ENCODE measurements at places on chromosomes 2 and 18. TPM values are rescaled to one million over a fixed set of nuclear protein-coding genes. Genes with fewer than 3 reads are reported as not detected.
A peak's percentile ranks its signal among the peaks of the same experiment; 100 is the strongest.

Gene SH3RF3
- total RNA-seq: 0.29 TPM

Gene CD8B2
- total RNA-seq: not detected

Gene EPB41L3
- total RNA-seq: not detected

Gene CD226
- 0.85 TPM for total RNA-seq

Gene HOXD8
- total RNA-seq: not detected

Gene ANKRD30B
- not detected for total RNA-seq

Gene MAP3K19
- not detected for total RNA-seq

DNA sequence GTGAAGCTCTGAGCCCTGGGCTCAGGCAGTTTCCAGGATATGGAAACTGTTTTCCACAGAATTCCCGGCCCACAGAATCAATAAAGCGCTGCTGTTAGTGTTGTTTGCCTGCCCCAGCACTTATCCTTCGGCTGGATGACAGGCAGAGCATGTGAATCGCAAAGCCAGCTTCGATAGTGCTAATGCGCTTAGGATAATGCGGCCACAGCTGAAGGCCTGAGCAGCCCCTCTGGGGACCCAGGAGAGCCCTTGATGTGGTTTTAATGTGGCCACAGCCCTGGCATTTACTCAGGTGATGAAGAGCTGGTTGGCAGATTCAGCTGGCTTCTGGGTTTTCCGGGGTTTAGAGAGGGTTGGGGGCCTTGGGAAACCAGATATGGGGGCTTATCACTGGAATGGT lies 23.7 kb downstream of the PCARE start:
- DNase-seq: no peak

- no peak for DNase-seq
Observed at GRCh38 chr2:71951083-71951468, 196.6 kb downstream of the CYP26B1 start.

DNA sequence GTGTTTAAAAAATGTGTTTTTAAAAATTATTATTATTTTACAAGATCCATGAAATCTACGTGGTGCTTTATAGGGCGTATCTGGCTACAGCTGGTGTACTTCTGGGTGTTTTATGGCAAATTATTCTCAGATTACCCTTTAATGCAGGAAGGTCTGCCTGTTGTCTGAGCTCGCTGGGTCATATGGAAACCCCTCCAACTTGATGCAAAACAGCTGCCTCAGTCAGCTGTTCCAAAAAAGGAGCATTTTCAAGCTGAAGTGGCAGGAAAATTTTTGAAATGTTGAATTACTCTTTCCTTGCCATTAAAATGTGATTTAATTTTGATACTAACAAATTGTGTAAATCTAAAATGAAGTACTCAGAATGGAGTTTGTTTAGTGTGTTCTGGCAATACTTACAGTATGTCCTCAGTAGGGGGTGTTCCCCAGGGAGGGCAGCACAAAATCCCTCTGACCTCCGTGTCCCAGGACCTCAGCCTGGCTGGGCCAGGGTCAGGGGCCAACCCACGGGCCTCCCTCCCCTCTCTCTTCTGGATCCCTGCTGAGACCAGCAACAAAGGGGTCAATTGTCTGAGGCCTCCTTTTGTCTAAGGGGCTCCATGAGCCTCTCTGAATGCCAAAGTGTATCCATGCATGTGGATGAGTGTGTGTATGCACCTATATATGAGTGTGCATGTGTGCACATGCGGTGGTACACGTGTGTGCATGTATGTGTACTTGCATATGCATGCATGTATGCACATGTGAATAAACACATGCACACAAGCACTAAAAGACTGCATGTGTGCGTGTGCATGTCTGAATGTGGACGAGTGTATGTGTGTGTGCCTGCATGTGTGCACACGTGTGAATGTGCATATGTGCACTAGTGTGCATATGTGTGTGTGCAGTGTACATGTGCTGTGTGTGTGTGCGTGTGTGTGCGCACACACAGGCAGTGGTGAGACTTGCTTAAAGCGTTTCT lies 105.4 kb downstream of the ACOXL start:
- DNase-seq: no peak

GRCh38 chr2:119428488-119429224 lies 3.0 kb upstream of the TMEM37 start:
- DNase-seq: no peak

DNA sequence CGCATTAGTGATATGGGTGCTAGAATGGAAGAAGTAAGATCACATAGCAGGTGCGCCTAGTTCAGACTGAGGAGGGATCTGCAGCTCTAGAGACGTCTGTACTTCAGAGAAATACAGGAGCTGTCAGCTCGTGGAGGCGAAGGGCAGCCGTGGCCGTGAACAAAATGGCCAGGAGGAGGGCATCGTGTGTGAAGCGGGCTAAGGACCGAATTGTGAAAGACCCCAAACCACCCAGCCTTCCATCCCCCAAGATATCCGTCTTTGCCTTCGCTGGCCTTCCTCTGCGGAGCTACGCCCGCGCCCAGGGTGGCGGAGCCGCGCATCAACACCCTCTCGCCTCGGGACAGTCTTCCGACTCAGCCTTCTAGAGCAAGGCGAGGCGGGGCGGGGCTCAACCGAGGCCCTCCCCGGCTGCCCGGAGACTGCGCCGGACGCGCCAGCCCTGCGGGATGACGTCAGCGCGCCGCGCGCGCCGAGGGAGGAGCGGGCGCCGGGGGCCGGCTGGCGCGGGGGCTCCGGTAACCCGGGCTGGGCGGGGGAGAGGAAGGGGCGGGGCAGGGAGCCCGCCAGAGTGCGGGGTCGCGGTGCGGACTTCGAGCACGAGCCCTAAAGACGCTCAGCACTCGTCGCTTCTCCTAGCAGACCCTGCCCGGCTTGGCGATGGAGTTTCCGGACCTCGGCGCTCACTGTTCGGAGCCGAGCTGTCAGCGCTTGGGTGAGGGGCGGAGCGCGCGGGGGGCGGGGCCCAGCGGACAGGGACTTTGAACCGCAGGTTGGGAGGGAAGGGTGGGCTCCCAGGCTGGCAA lies at the start of gene ZFAND2B:
Gene ZFAND2B, plus strand, starts transcription at position 455 of the 806 bp plus-strand sequence. Its CDS starts 206 bp downstream, at position 661.
- peak; percentile 97 for DNase-seq

GRCh38 chr18:32242395-32242794 lies 52.6 kb downstream of the MEP1B start:
- DNase-seq: no peak
